Ovary (tissue), 10 donors: ENCODE measurements at places on chromosomes 1 and 21. TPM values are rescaled to one million over a fixed set of nuclear protein-coding genes. Genes with fewer than 3 reads are reported as not detected.

The WDR64 gene
- total RNA-seq = 0.48 TPM

The PRKACB gene
- 41.9 TPM for total RNA-seq

The RGS7 gene
- total RNA-seq = 0.31 TPM

The ZMYND12 gene
- 1.9 TPM for total RNA-seq

The NPPB gene
- not detected for total RNA-seq

The VCAM1 gene
- total RNA-seq = 52.6 TPM

The BRINP3 gene
- total RNA-seq = not detected

The ADAMTSL4 gene
- total RNA-seq = 35.2 TPM

DNA sequence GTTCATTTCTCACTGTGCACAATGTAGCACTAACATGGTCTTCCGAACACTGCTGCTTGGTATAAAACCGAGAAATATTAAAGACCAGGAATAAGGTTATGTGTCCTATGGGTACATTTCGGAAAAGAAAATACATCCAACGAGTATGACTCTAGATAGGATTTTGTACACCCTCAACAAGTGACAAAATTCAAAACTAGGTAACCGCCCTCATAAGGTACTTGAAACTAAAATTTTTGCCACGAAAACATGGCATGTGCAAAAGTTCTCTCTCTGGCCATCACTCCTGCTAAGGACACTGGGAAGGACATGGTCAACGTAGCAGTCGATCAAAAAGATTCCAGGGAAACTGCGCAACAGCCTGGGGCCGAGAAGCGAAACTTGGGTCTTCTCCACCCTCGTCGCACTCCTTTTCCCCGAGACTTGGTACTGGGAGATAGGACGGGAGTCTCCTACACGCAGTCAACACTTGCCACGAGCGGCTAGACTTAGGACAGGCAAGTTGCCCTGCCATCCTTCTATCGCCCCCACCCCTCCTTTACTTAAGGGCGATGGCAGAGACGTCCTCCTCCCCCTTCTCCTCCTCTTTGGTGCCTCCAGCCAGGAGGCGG, 338 bp upstream of the TOR1AIP1 start:
- peak overlapping the region; percentile 65 for H3K4me3 ChIP-seq
- no peaks in the 10 kb centered on the region for H3K36me3 ChIP-seq
- peak overlapping the region; percentile 97 for H3K27ac ChIP-seq
- DNase-seq = no peak
- H3K27me3 ChIP-seq = no peaks in the 10 kb centered on the region

- peaks cover 6% of the 10 kb centered on the region for H3K4me1 ChIP-seq
- DNase-seq = peak; percentile 75
- H3K36me3 ChIP-seq = no peaks in the 10 kb centered on the region
- no peaks in the 10 kb centered on the region for H3K27me3 ChIP-seq
Measured at GRCh38 chr1:33180911-33181890, 642 bp downstream of the TRIM62 start.

GRCh38 chr1:57017200-57017599, 51.4 kb upstream of the C8B start:
- no peaks in the 10 kb centered on the region for H3K4me1 ChIP-seq
- H3K4me3 ChIP-seq = no peak overlapping the region

DNA sequence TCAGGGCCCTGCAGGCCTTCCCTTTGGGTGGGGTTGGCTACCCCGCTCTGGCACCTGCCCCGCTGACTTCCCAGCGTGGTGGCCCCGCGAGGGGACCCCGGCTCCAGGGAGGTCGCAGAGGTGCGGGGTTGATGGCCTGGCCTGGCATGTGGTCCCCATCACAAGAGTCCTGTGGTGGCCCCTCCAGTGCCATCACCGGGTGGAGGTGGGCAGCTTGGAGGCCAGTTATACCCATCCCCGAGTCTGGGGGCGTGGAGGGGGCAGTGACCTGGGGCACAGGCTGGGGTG, 26.8 kb downstream of the PRMT2 start:
- no peak for DNase-seq
- no peak overlapping the region for H3K4me3 ChIP-seq
- H3K4me1 ChIP-seq = no peaks in the 10 kb centered on the region
- H3K27me3 ChIP-seq = no peaks in the 10 kb centered on the region

- H3K36me3 ChIP-seq = no peaks in the 10 kb centered on the region
- DNase-seq = no peak
- no peaks in the 10 kb centered on the region for H3K27me3 ChIP-seq
Measured at GRCh38 chr1:54280651-54281050, 80.7 kb downstream of the MRPL37 start.

GRCh38 chr1:100927276-100927675, 31.4 kb downstream of the SLC30A7 start:
- H3K27me3 ChIP-seq = no peaks in the 10 kb centered on the region
- H3K4me1 ChIP-seq = no peaks in the 10 kb centered on the region
- no peak overlapping the region for H3K4me3 ChIP-seq
- no peak for DNase-seq
- H3K27ac ChIP-seq = no peak overlapping the region

DNA sequence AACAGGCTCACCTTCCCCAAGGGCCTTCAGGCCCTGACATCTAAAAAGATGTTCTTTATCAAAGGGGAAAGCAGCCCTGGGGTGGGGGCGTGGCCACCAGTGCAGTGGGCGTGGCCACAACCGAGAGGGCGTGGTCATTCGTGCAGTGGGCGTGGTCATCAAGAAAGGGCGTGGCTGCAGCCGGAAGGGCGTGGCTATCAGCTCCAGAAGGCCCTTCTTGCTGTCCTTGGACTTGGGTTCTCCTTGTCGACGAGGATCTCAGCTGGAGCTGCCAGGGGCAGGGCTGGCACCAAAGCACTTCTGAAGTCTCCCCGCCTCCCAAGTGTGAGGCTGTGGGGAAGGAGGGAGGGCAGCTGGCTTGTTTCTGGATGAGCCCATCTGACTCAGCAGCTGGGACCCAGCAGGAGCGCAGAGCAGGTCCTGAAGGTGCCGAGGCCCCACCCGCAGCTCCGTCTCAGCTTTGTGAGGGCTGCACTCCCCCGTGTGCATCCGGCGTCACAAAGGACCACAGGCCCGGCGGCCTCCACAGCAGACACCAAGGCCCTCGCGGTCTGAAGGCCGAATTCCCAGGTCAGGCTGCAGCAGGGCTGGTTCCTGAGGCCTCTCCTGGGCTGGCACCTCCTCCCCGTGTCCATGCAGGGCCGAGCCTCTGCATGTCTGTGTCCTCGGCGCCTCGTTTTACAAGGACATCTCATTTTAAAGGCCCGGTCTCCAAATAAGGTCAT, 12.8 kb downstream of the PDE9A start:
- H3K4me3 ChIP-seq = no peak overlapping the region
- DNase-seq = no peak
- H3K36me3 ChIP-seq = no peaks in the 10 kb centered on the region
- no peaks in the 10 kb centered on the region for H3K27me3 ChIP-seq

DNA sequence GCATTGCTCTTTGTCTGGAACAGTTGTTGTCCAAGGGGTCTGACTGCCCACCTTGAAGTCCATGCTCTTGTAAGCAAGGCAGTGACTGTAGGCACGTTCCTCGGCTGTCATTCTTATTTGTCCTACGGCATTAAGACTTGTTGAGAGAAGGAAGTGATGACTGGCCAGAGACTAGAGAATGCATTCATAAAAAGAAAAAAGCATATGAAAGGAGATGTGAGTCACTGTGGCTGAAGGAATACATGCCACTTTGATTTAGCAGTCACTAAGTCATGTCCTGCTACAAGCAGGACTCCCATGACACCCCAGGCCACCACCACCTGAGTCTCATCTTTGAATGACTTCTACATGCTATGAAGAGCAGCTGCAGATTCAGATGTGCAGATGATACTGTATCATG, 50.5 kb downstream of the CNN3 start:
- no peaks in the 10 kb centered on the region for H3K36me3 ChIP-seq
- H3K27ac ChIP-seq = no peak overlapping the region
- DNase-seq = no peak
- H3K4me3 ChIP-seq = no peak overlapping the region

DNA sequence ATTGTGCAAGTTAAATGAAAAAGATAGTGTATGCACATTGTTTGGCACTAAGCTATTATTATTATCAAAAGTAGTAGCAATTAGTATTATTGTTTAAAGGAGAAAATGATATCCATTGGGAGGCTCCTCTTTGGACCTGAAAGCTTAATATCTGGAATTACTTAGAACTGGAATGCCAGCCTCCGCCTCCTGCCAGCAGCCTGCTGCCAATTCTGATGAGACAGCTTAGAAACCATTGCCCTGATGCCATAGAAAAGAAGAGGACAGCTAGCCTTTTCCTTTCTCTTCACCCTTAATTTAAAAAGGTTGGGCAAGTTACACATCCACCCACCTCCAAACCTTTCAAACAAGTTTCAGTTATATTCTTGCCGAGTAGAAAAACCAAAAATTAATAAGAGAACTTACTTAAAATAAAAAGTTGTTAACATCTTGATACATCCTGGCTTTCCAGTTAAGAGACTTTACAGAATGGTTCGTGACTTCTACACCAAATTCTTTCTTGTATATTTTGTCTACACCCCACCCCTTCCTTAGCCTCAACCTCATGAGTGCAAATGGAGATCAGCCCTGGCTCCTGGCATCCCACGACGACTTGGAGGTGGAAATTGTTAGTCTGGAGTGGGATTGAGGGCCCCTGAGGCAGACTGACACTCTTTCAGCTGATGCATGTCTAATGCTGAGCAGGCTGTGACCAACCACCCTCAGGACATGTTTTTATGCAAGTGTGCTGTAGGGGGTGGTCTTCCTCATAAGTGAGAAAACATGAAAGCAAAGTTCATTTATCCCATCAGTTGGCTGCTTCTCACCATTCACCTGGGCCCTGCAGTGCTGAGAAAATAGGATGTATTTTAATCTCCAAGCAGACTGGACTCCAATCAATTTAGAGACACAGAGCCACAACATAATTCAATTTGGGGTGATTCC, 120.6 kb downstream of the KCNJ15 start:
- H3K27me3 ChIP-seq = no peaks in the 10 kb centered on the region
- H3K36me3 ChIP-seq = no peaks in the 10 kb centered on the region
- H3K27ac ChIP-seq = no peak overlapping the region
- DNase-seq = no peak
- H3K4me3 ChIP-seq = no peak overlapping the region

GRCh38 chr1:168671782-168672181, 57.2 kb downstream of the DPT start:
- H3K36me3 ChIP-seq = no peaks in the 10 kb centered on the region
- no peak overlapping the region for H3K4me3 ChIP-seq
- no peaks in the 10 kb centered on the region for H3K27me3 ChIP-seq
- no peak overlapping the region for H3K27ac ChIP-seq

GRCh38 chr1:248013229-248013710, at the start of gene OR2L5:
Gene OR2L5 (plus strand): TSS chr1:248013660. CDS start chr1:248021948, 8,288 bp downstream.
- H3K4me3 ChIP-seq = no peak within 1 kb of the TSS
- no peaks in the 10 kb centered on the region for H3K4me1 ChIP-seq
- DNase-seq = no peak

DNA sequence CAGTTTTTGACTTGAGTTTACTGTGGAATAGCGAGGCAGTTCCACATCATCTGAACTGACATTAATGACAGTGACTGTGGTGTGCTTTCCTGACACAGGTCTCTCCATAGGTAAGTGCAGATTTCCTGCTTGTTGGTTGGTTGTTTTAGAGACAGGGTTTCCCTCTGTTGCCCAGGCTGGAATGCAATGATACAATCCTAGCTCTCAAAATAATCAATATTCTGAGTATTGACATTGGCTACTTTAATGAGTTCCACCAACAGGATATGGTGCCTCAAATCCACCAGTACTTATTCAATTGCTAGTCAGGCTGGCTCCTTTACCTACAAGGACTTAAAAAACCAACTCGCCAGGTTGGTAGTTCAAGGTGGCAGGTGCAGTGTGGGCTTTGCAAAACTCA, 63.8 kb downstream of the CLSTN1 start:
- no peak overlapping the region for H3K4me3 ChIP-seq
- H3K27me3 ChIP-seq = no peaks in the 10 kb centered on the region
- H3K27ac ChIP-seq = no peak overlapping the region
- H3K36me3 ChIP-seq = no peaks in the 10 kb centered on the region
- peaks cover 2% of the 10 kb centered on the region for H3K4me1 ChIP-seq

- H3K4me3 ChIP-seq = no peak overlapping the region
- no peak overlapping the region for H3K27ac ChIP-seq
- DNase-seq = no peak
- peaks cover 3% of the 10 kb centered on the region for H3K4me1 ChIP-seq
- H3K27me3 ChIP-seq = no peaks in the 10 kb centered on the region
- no peaks in the 10 kb centered on the region for H3K36me3 ChIP-seq
Measured at GRCh38 chr1:247212627-247213617, 41.1 kb upstream of the ZNF124 start.

DNA sequence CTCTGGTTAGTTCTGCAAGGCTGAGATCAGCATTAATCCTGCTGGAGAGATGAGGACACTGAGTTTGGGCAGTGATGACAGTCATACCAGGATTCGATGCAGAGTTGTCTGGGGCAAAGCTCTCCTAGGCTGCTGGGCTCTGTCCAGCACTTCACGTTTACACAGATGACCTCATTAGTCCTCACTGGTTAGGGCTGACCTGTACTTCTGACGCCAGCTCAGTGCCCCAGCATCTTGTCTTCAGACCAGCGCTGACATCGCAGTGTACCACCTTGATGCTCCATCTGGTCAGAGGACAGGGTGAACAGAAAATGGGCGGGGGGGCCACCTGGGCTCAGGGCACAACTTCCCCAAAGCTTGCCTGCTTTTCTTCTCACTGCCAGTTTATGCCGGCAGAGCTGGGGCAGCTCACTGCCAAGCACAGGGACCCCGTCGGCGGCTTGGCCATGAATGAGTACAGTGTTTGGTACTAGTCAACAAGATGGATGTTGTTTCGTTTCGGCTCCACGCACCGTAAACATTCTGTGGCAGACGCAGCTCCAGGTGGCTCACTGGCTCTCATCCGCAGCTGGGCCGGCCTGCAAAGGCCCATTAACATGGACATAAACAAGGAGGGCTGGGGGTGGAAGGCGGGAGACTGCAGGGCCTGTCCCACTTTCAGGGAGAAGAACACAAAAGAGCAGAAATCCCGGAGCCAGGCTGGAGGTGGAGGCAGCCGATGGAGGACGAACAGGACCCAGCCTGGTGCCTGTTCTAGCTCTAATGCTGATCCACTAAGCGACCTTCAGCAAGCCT, 118.7 kb downstream of the GLIS1 start:
- DNase-seq = no peak
- H3K4me3 ChIP-seq = no peak overlapping the region
- no peak overlapping the region for H3K27ac ChIP-seq
- no peaks in the 10 kb centered on the region for H3K27me3 ChIP-seq

- H3K27me3 ChIP-seq = no peaks in the 10 kb centered on the region
- H3K4me1 ChIP-seq = no peaks in the 10 kb centered on the region
- no peak overlapping the region for H3K27ac ChIP-seq
- H3K4me3 ChIP-seq = no peak overlapping the region
- DNase-seq = no peak
Measured at GRCh38 chr21:44723177-44724131, 12.1 kb upstream of the TSPEAR start.
